ENCODE measurements at places on chromosomes 7 and 10.

GRCh38 chr7:110918949-110919548 lies 171.9 kb upstream of the LRRN3 start:
- peak; percentile 64 for ATAC-seq

GRCh38 chr7:70571961-70572360 lies 560.0 kb upstream of the GALNT17 start:
- peak; percentile 59 for ATAC-seq

- no peak for ATAC-seq
Measured at GRCh38 chr7:87328281-87328680, 17.2 kb upstream of the CROT start.

DNA sequence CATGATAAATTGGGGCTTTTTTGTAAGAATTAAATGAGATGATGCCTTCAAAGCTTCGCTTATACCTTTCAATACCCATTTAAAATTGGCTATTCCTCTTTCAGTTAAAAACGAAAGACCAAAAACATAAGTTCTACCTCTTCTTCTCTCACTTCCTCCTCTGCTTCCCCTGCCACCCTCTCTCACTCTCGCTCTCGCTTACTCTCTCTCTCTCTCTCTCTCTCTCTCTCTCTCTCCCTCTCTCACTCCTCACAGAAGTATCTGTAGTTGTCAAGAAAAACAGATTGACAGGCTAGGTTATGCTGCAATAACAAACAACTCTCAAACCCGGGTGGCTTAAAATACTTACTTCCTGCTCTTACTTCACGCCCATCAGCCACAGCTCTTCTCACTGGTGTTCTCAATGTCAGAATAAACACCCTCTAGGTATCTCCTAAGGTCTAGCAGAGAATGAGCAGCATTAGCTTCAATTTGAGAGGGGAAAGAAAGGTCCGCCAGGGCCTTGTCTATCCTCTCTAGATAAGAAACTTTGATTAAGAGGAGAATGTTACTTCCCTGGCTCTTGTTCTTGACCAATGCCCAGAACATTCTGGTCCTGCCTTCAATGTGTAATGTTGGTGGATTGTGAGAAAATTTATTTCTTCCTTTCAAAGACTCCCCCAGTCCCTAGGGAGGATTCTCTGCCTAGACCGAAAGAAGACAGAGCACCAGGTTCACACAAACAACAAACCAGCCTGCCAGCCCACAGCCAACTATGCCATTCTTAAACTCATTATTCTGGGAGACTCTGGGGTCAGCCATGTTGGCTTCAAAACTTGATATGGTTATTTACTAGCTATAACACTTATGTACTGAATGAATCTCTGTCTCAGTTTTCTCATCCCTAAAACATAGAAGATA lies 1028.7 kb downstream of the XPNPEP1 start:
- ATAC-seq, result peak; percentile 44

DNA sequence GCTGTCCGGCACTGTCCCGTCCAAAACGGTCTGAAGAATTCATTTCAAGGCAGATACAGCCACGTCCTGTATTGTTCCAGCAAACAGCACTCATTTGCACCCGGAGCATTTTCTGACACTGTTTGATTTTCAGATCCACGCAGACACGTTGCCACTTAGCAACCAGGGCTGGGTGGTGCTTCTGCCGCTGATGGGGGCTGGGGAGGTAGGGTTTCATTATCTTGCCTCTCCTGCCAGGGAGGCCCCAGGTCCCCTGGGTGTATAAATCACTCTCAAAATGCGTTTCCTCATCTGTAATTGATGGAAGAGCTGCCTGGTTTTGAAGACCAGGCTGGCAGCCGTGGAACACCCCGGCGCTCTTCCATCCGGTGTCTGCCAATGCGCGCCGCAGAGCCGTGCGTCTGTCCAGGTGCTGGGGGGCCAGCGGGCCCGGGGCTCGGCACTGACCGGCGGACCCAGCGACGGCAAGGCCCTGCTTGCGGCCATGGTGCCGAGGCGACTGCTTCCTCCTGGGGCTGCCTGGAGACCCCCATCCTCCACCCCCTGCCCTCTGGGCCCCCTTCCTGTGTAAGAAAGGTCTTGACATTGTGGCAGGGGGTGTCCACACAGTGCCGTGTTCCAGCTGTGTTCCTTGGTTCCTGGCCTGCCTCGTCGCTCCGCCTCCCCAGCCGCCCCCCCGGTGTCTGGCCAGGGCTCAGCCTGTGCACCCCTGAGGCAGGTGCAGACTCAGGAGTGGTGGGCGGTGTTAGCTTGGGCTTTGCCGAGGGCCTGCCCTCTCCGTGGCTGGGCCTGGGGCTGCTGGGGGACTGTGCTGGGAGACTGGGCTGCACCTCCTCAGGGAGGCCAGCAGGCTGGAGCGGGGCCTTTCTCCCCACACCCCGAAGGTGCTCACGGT lies 16.6 kb downstream of the ADGRA1 start:
- ATAC-seq, result no peak

DNA sequence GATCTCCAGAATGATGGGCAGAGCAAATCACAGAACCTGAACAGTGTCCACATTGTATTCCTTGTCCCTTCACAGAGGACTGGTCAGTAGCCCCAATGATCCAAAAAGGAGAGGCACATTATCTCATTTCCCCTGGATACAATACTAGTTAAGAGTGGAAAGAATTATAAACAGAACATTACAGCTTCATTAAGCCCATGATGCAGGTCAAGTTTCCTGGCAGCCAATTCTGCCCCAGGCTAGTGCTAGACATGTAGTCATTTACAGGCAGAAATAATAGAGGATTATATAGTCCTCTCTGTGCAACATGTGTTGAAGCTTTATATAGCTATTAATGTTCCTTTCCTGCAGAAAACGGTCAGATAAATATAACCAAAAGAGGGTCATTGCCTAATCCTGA lies 124.3 kb upstream of the WNT16 start:
- no peak for ATAC-seq

DNA sequence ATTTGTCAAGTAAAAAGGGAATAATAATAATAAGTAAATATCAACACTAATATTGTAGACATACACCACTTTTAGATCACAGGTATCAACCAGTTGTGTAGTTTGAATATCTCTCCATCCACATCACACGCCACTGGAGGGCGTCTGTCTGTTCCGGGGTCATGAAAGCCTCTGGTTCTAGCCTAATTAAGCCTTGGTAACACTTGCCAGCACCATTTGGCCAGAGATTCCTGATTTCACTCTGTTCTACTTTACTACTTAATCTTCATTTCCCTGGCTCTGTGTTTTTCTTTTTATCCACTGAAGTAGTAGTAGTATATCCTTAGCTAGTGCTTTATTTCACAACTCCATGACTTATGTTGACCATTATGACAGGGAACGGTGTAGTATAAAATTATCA lies 285.6 kb upstream of the POM121L12 start:
- ATAC-seq, result no peak

GRCh38 chr10:127148066-127148932 lies 48.1 kb downstream of the INSYN2A start:
- ATAC-seq, result peak; percentile 41

DNA sequence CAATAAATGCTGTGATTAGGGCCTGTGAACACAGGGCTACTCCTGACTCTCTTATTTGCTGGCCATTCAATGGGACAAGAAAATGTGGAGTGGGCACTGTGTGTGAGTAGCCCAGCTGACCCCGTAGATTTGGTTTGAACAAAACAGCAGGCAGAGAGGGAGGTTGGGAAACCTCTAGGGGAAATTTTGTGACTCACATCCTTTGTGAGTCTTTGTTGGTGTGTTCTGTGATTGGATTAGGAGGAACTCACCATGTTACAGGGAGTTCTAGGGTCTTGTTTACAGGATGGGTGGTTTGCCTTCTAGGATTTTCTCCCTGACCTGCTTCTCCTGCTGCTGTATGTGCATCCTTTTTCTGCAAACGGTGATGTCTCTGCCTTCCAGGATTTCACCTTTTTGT lies 128.3 kb upstream of the MKI67 start:
- ATAC-seq, result no peak

All from esophagus mucosa (tissue), 1 donor.